Activated naive CD8-positive, alpha-beta T cell treated with anti-CD3 and anti-CD28 coated beads for 36 hours (primary cell): ENCODE measurements at places on chromosomes 1 and 21. TPM values are rescaled to one million over a fixed set of nuclear protein-coding genes. Genes with fewer than 3 reads are reported as not detected.

The ARHGEF16 gene
- 0.12 TPM for total RNA-seq

DNA sequence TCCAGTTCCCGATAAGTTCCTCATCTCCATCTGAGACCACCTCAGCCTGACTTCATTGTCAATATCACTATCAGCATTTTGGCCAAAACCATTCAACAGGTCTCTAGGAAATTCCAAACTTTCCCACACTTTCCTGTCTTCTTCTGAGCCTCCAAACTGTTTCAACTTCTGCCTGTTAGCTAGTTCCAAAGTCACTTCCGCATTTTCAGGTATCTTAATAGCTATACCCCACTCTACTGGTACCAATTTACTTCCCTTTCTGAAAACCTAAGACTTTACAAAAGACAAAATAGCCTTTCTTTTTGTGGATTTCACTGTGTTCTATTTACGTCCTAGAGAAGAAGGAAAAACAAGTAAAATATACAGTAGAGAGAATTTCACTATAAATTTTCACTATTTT is 147.0 kb upstream of the FMN2 start:
- no peak for DNase-seq

DNA sequence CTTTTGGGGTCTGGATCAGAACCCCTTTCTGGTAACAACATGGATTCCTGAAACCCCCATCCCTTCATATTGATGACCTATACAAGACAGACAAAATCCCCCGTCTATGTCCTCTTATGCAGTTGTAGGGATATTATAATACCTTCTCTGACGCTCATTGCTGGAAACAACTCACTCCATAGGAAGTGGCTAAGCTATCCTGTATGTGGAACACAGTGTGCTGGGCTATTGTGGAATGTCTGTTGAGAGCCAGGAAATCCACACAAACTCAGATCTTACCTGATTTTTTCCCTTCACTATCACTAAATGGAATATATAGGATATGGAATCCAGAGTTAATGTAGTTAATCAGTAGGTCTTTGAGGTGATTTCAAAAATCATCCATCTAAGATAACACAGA is 17.7 kb upstream of the PIK3R3 start:
- no peak for DNase-seq

DNA sequence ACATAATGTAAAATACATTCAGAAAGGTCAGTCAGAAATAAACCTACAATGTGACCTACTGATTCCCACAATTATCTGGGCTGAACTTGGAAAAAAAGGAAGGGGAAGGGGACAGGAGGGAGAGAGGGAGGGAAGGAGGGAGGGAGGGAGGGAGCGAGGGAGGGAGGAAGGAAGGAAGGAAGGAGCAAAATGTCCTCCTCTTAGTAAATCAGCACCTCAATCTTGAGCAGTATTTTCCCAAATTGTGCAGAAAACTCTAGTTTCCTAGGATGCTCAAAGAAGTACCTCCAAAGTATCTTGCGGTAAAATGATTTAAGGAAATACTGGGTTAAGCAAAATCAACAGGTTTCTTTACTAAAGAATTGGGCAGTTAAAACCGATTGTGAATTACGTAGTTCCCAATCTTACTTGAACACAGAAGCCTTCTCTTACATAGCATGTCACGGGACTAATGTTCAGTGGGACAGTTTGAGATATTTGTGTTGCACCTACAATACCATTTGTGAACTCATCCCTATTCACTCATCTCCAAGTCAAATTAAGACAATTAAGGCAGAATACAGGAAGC is 51.0 kb upstream of the ASPM start:
- DNase-seq: no peak

DNA sequence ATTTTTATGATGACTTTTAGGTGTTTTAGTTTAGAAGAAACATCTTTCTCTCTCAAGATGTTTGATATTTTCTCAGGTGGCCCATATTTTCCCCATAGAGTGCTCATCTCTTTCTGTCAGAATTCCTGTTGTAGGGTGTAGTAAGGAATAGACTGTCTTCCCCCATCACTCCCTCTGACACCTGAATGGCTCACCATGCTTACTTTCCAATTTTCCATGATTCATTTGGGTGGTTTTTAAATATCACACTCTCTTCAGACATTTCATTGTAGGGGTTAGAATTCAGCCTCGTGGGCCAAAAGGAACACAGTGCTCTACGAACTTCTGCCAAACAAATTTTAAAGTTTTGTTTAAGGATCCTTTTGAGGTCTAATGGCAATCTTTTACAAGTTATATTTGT is 24.0 kb downstream of the GIPC2 start:
- no peak for DNase-seq

DNA sequence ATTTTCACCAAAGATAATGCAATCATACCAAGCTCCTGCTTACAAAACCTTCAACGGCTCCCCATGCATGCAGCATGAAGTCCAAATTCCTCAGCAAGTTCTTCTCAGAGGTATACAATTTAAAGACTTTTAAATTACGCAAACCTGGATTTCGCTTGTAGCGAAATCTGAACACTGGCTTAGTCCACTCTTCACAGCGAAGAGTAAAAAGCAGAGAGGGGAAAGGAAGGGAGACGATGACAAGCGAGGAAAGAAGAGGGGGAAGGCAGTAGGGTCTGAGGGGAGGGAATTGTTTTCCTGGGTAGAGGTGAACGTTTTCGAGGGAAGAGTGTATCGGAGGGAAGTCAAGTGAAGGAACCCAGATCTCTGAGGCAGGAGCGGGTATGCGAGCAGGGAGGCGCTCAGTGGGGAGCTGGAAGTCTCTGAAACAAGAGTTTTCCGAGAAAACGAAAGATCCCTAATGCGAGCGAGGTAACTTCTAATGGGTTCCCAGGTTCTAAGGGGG is 790 bp downstream of the TESK2 start:
- no peak for DNase-seq

GRCh38 chr1:68378296-68379084 is 71.3 kb downstream of the RPE65 start:
- no peak for DNase-seq
